Gastrocnemius medialis (tissue), 4 donors: ENCODE measurements at places on chromosomes 3 and 15. TPM values are rescaled to one million over a fixed set of nuclear protein-coding genes. Genes with fewer than 3 reads are reported as not detected.

DNA sequence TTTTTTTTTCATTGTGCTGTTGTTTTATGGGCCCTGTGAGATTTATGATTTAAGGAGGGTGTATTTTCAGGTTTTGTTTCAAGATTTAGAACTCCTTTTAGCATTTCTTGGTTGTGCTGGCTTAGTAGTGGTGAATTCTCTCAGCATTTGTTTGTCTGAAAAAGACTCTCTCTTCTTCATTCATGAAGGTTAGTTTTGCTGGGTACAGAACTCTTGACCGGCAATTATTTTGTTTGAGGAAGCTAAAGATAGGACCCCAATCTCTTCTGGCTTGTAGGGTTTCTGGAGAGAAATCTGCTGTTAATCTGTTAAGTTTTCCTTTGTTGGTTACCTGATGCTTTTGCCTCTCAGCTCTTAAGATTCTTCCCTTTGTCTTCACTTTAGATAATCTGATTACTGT is 46.9 kb downstream of the LYSMD4 start:
- no peak overlapping the region for H3K4me3 ChIP-seq
- no peaks in the 10 kb centered on the region for H3K27me3 ChIP-seq
- peaks cover 6% of the 10 kb centered on the region for H3K4me1 ChIP-seq

BCL2A1 gene
- total RNA-seq, result not detected

DNA sequence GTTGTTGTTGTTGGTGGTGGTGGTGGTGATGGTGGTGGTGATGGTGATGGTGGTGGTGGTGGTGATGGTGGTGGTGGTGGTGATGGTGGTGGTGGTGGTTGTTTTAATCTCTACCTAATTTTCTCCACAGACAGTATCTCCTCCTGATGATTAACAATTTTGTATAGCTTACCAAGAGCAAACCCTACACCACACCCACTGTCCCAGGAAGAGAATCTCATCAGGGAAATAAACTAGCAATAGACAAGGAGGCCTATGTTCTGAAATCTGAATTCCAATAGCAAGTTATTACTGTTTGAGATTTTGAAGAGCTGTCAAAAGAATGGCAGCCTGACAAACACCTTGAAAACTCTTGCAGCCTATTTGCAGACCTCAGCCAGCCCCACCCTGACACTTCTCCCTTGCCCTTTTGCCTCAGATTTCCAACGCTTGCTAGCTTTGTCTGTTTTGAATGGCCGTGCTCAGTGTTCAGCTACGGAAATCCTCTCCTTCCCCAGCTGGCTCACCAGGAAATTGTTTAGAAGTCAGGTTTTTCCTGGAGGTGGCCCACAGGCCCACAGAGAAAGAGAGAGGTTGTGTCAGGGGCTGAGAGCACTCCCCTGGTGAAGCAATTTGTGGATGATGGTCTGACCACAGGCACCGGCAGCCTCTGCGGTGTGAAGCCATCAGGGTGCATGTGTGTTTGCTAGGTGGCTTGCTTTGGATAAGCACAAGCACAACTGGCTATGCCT is 101.6 kb downstream of the MAGI1 start:
- H3K36me3 ChIP-seq, result no peaks in the 10 kb centered on the region
- DNase-seq, result no peak
- H3K27ac ChIP-seq, result peak overlapping the region; percentile 58
- H3K4me1 ChIP-seq, result peaks cover 10% of the 10 kb centered on the region
- H3K4me3 ChIP-seq, result no peak overlapping the region

DNA sequence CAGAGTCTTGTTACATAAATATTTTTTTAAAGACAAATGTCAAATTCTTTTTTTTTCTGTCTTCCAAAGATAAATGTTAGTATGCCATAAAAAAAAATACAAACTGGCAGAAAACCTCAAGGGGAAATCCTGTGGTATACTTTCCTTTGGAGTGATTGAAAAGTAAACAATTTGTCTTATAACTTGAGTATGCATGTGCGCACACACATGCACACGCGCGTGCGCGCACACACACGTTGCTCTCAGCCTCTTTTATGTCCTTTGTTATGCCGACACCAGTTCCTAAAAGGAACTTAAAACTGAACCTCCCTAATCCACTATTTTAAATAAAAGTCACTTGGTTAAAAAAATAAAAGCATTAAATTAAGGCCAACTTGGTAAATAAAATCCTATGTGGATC is 58.1 kb downstream of the TGFBR2 start:
- H3K27ac ChIP-seq, result no peak overlapping the region
- no peak for DNase-seq
- no peak overlapping the region for H3K4me3 ChIP-seq
- H3K36me3 ChIP-seq, result peaks cover 5% of the 10 kb centered on the region
- H3K4me1 ChIP-seq, result peaks cover 37% of the 10 kb centered on the region

GRCh38 chr3:88000853-88001252 is 58.0 kb downstream of the CGGBP1 start:
- no peak overlapping the region for H3K27ac ChIP-seq
- no peaks in the 10 kb centered on the region for H3K36me3 ChIP-seq
- no peak overlapping the region for H3K4me3 ChIP-seq

VPS39 gene
- 30.2 TPM for total RNA-seq

MUC20 gene
- 2.8 TPM for total RNA-seq

GRCh38 chr3:179438841-179439240 is 12.4 kb downstream of the GNB4 start:
- H3K4me3 ChIP-seq, result no peak overlapping the region
- no peak for DNase-seq
- H3K27me3 ChIP-seq, result no peaks in the 10 kb centered on the region
- H3K27ac ChIP-seq, result no peak overlapping the region
- H3K36me3 ChIP-seq, result no peaks in the 10 kb centered on the region
- H3K4me1 ChIP-seq, result no peaks in the 10 kb centered on the region

DNA sequence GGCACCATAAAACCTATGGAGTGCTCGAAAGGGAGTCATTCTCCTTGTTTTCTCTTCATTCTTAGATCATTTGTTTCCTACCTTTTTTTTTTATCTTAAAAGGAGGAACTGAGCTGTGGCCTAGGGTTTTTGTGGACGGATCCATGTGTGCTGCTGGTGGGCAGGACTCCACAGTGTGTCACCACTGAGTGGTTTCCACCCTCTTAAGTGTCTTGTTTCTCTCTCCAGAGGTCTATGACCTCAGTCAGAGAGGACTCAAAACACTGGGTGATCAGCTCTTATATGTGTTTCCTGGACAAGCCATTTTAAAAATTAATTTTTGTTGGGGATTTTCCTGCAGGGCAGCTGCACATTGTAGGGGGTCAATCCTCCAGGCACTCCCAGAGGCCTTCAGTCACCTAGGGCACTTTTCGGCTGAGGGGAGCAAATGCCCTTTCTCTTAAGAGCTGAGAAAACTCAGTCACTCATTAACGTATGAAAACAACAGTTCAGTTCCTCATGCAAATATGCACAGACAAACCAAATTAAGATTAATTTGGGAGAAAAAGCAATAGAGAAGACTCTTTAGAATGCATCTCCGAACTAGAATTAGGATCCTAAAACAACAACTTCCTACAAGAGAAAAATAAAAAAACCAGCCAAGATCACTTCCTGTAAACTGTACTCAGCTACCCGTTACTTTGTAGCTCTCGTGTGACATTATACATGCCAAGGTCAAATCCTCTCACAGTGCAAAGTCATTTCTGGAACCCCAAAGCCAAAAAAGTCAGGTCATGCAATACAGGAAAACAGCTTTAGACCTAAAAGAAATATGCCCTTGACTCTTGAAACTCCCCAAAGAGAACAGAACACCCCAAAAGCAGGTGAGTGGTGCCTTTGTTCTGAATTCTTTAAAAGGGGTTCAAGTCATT is 27.6 kb upstream of the FAM3D start:
- H3K4me1 ChIP-seq, result no peaks in the 10 kb centered on the region
- no peak for DNase-seq
- no peak overlapping the region for H3K4me3 ChIP-seq
- no peaks in the 10 kb centered on the region for H3K36me3 ChIP-seq
- H3K27me3 ChIP-seq, result no peaks in the 10 kb centered on the region

ACTC1 gene
- 94.3 TPM for total RNA-seq

- no peak for DNase-seq
- H3K27me3 ChIP-seq, result no peaks in the 10 kb centered on the region
Observed at GRCh38 chr3:188861842-188862744, 309.7 kb upstream of the TPRG1 start.

ARHGEF26 gene
- total RNA-seq, result 0.41 TPM

- no peak overlapping the region for H3K4me3 ChIP-seq
- no peaks in the 10 kb centered on the region for H3K27me3 ChIP-seq
- no peaks in the 10 kb centered on the region for H3K36me3 ChIP-seq
- H3K27ac ChIP-seq, result no peak overlapping the region
- no peak for DNase-seq
Observed at GRCh38 chr3:45507820-45508317, 86.7 kb upstream of the LIMD1 start.

DNA sequence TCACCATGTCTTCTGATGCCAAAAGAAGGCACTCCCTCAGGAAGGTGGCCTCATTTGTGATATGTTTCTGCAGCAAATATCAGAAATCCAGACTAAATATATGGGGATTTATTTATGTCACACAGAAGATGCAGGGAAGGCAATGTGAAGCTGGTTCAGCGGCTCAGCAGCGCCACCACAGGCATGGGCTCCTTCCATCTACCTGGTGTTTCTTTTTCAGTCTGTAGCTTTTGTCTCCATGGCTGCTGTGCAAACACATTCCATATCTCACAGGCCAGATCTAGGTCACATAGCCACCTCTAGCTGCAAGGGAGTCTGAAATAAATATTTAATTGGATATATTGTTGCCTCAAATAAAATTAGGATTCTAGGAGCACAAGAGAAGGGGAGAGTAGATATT is 502.1 kb upstream of the IL12A start:
- no peak for DNase-seq
- no peaks in the 10 kb centered on the region for H3K36me3 ChIP-seq
- H3K27me3 ChIP-seq, result no peaks in the 10 kb centered on the region
- no peak overlapping the region for H3K27ac ChIP-seq
